NCI-H446 (cell line): ENCODE measurements at places on chromosomes 5 and 9.

- no peak for DNase-seq
These were observed 3.6 kb downstream of the PSMB7 start for GRCh38 chr9:124411514-124412227.

DNA sequence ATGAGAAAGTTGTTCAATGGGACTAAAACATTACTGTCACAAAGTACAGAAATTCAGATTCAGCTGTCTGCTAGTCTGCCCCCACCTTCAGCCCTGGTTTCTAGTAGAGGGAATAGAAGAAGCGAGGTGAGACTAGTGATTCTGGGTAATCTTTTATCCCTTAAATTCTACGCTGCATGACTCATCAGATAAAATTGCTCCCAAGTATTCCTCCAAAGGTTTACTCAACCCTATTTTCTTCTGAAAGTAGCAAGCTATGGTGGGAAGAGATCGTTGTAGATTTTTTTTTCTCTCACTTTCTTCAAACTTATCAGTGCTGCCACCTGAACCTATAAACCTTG lies 318.9 kb upstream of the RIOK2 start:
- DNase-seq = no peak

- DNase-seq = no peak
These were observed 219.3 kb upstream of the TRIM32 start for GRCh38 chr9:116467740-116468351.

GRCh38 chr9:105842023-105842644 lies 147.8 kb downstream of the TMEM38B start:
- DNase-seq = no peak

- DNase-seq = no peak
These were observed 92.5 kb downstream of the OLFM1 start for GRCh38 chr9:135179976-135180375.
